Activated B cell treated with CpG ODN at 0.5 μM for 24 hours (primary cell): ENCODE measurements at places on chromosomes 16 and 17. TPM values are rescaled to one million over a fixed set of nuclear protein-coding genes. Genes with fewer than 3 reads are reported as not detected.

Gene PLK1
- 2.3 and 3.9 TPM in 2 replicates for total RNA-seq

Gene PRDM7
- total RNA-seq = not detected in 2 replicates

Gene ZNF423
- total RNA-seq = not detected in 2 replicates

Gene NAA38
- total RNA-seq = 36.0 and 47.9 TPM in 2 replicates

Gene ALOXE3
- total RNA-seq = not detected in 2 replicates
